ENCODE measurements at places on chromosomes 5 and 9. TPM values are rescaled to one million over a fixed set of nuclear protein-coding genes. Genes with fewer than 3 reads are reported as not detected.

SMIM33 gene
- total RNA-seq, result not detected

NRG2 gene
- 1.4 TPM for total RNA-seq

FBP1 gene
- 13.6 TPM for total RNA-seq

DEPDC1B gene
- total RNA-seq, result 8.4 TPM

SLC6A3 gene
- not detected for total RNA-seq

CDH12 gene
- total RNA-seq, result 3.5 TPM

OR1L1 gene
- not detected for total RNA-seq

TRPM3 gene
- 14.3 TPM for total RNA-seq

Measured in urinary bladder (tissue), 4 donors.